Left forelimb (tissue), 1 donor: ENCODE measurements at places on chromosomes 11 and 22.

- no peak for DNase-seq
Observed at GRCh38 chr11:657691-658126, 20.6 kb downstream of the DRD4 start.

- no peak for DNase-seq
Observed at GRCh38 chr11:8392166-8392565, 128.5 kb upstream of the LMO1 start.

DNA sequence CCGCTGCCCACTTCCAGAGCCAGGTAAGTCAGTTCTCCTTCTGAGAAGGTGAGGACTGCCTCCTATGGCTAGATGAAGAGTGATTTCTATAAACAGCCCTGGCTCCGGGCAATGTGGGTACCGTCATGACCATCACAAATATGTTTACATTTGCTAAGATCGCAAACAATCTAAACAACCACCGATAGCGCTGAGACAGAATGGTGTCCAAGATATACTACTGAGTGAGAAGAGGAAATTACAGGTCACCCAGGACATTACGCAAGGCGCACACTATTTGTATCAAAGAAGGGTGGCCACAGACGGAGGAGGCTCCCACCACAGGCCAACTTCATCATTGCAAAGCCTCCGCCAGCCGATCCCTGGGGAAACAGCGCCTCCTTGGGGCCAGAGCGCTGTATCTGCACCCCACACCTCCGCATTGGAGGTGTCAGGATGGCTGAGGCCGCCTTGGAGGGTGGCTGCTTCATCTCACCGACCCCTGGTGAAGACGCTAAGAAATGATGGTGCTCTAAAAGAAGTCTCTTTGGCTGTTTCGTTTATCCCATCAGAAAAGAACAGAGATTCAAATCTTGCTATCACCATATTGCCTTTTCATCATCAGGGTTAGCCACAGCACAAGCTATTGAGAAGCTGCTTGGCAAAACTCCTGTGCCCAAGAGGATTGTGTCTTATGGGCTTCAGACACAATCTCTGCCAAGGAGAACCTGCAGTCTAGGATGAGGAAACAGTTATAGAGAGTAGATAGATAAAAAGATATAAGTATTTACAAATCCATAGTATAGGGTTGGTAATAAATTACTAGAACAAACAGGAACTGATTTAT is 12.3 kb upstream of the ASRGL1 start:
- no peak for DNase-seq

- no peak for DNase-seq
Observed at GRCh38 chr11:117754030-117754429, 43.0 kb downstream of the DSCAML1 start.

- DNase-seq: no peak
Observed at GRCh38 chr11:64060861-64061444, 25.2 kb downstream of the FLRT1 start.

GRCh38 chr11:125382314-125382791 is 113.7 kb downstream of the FEZ1 start:
- DNase-seq: no peak

DNA sequence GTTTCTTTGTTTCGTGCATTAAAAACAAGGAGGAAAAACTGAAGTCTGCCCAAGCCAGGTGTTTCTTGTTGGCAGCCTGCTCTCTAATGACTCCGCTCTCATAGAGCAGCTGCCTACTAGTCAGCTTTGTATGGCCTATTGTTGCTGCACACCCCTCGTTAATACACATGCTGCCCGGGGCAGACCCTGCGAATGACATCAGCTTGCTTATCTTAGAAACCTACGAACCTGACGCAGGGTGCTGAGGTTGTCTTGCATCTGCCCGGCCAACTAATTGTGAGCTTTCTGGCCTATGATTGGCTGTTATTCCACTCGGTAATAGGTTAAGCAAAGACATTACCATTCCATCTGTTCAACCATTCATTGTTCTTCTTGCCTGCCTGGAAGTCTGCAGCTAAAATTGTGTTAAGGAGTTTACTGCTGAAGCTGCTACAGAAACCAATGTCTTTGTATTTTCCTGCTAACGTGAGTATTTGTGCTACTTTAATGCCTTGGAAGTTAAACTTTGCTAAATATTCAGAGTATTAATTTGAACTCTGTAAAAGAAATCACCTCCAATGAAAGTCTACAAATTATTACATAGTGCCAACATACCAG is 37.5 kb downstream of the ZC3H12C start:
- no peak for DNase-seq
